ENCODE measurements at places on chromosomes 16 and 17.

GRCh38 chr17:67364847-67365737, 1.3 kb downstream of the PSMD12 start:
- no peak for DNase-seq

DNA sequence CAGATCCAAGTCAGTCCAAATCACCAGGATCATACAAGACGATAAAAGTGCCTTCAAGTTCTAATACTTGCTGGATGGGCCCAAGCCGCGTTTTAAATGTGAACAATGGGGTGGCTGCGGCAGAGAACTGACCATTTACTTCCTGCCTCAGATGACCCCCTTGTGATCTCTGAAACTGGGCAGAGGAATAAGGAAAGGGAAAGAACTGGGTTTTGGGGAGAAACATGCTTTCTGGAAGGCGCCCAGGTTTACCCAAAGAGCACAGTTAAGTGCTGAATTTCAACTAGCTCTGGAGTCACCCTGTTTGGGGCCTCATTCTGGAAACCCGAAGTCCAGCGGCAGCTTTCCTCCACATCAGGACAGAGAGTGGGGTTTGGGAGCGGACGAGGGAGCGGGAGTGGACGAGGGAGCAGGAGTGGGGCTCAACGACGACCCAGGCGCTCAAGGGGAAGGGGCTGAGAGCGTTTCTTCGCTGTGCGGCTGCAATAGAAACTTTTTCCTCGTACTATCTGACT, 1.6 kb downstream of the FAM20A start:
- no peak for DNase-seq

DNA sequence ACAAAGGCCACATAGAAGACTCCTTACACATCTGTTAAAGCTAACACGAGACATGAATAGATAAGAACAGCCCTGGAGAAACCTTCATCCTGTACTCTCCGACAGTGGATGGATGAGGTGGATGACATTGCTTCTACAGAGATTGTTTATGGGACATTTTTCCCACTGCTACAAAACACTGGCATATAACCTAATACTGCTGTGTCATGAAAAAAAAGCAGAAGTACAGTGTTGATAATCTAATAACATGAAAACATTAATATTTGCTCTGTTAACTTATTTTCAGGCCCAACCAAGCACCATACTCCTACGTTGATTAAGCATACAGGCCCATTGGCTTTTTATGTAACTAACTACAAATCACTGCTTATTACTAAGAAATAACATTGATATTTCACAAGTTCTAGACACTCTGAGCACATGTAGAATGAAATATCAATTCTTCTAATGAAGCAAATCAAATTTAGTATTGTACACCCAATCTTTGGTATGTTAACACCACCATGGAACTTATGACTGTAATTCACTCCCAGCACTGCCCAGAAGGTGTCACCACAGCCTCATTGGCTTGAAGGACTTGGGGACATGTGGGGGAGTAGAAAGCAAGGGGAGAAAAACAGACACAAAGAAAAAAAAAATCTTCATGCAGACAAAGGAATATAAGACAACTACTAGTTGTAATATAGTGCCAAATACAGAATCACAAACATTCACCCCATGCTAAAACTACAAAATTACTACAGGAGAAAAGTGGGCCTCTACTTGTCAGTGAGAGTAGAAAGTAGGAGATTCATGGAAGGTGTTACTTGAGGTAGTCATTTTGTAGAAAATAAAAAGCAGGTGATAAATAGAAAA, 330.0 kb upstream of the PMFBP1 start:
- no peak for DNase-seq

DNA sequence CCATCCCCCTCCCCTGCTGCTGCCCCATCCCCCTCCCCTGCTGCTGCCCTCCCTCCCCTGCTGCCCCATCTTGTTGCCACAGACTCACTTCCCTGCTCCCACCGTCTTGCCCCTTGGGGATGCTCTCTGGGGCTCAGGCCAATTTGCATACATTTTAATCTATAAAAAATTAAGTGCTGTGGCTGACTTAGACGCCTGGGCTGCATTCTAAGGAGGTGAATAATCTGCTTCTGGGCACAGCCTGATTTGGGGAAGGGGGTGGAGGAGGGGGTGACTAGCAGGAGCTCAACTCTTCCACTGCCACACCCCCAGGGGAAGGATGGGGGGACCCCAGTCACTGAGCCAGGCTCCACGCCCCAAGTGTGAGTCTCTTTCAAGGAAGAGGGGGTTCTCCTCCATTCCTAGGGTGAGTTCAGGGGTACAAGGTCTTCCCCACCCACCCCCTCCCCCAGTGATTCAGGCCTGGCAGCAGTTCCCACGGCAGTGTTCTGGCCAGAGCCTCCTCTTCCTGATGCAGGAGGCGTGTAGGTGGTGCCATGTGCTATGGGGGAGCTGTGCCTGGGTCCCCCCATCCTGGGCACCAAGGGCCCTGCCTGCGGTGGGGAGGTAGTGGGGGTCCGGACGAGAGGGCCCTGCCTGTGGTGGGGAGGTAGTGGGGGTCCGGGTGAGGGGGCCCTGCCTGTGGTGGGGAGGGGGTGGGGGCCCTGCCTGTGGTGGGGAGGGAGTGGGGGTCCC, 5.0 kb downstream of the DPH1 start:
- no peak for DNase-seq

DNA sequence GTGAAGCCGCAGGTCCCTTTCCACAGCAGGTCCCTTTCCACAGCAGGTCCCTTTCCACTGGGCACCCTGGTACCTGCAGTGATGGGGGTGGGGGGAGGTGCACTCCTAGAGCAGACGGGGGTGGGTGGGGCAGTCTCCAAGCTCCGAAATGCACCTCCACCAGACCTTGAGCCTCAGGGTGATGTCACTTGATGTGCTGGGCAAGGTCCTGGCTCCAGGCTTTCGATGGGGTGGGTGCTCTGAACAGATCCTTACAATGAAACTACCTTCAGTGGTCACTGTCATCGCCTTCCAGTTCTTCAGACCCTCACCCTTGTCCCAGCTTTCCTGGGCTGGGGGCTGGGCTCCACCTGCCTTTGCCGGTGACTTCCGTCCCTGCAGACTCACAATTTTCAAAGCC, 1.5 kb upstream of the METRNL start:
- DNase-seq = no peak

Data from C1 segment of cervical spinal cord (tissue), 14 donors.